Suprapubic skin (tissue), 4 donors: ENCODE measurements at places on chromosomes 4 and X. TPM values are rescaled to one million over a fixed set of nuclear protein-coding genes. Genes with fewer than 3 reads are reported as not detected.

Gene NHS
- 7.3 TPM for total RNA-seq

Gene EXOC1
- 29.8 TPM for total RNA-seq

Gene SRPX
- total RNA-seq: 27.9 TPM

Gene MAGEC2
- not detected for total RNA-seq

Gene GAGE13
- not detected for total RNA-seq

Gene TLR10
- total RNA-seq: 0.16 TPM

Gene TMEM271
- total RNA-seq: 3.6 TPM

Gene UNC5C
- total RNA-seq: 2.3 TPM

Gene C4orf51
- total RNA-seq: not detected

Gene NUDT10
- 2.8 TPM for total RNA-seq

Gene STAP1
- total RNA-seq: not detected

Gene PIR
- 16.9 TPM for total RNA-seq

Gene KLHL34
- total RNA-seq: 0.32 TPM

Gene TEX13C
- not detected for total RNA-seq

Gene USP17L5
- total RNA-seq: not detected

Gene DRD5
- total RNA-seq: not detected

Gene RIBC1
- 0.38 TPM for total RNA-seq

Gene FABP2
- total RNA-seq: not detected

Gene CSAG1
- not detected for total RNA-seq

Gene HPRT1
- 5.0 TPM for total RNA-seq

Gene NAA11
- not detected for total RNA-seq

Gene GPR34
- total RNA-seq: 1.8 TPM

Gene GC
- not detected for total RNA-seq

Gene TMSB15A
- not detected for total RNA-seq

Gene FGF13
- total RNA-seq: 2.0 TPM

Gene GABRE
- 140 TPM for total RNA-seq

Gene MAGEB3
- not detected for total RNA-seq

Gene AADAT
- 0.97 TPM for total RNA-seq

Gene CYSLTR1
- total RNA-seq: 2.3 TPM

Gene DACH2
- total RNA-seq: 0.25 TPM

Gene PFKFB1
- total RNA-seq: 1.9 TPM

Gene CA5B
- 6.8 TPM for total RNA-seq

Gene THAP9
- total RNA-seq: 2.0 TPM

Gene SPANXC
- total RNA-seq: not detected

Gene UGT8
- total RNA-seq: 0.73 TPM

Gene ASB9
- 1.4 TPM for total RNA-seq

Gene IL2
- total RNA-seq: not detected

Gene IL3RA
- 4.2 TPM for total RNA-seq

Gene SPANXN3
- total RNA-seq: not detected

Gene SHOX
- not detected for total RNA-seq

Gene CXCL10
- total RNA-seq: not detected

Gene UGT2A3
- total RNA-seq: 0.40 TPM

Gene BEX1
- total RNA-seq: 2.0 TPM

Gene PROM1
- total RNA-seq: 3.4 TPM

Gene SEPTIN6
- total RNA-seq: 11.3 TPM

Gene PPP1R3F
- 5.0 TPM for total RNA-seq

Gene MND1
- not detected for total RNA-seq

Gene GAGE1
- not detected for total RNA-seq

Gene TASL
- total RNA-seq: 1.5 TPM

Gene ERAS
- total RNA-seq: not detected

Gene FGFBP2
- 8.6 TPM for total RNA-seq

Gene FGFR3
- 771 TPM for total RNA-seq
